Stimulated activated CD8-positive, alpha-beta memory T cell treated with anti-CD3 and anti-CD28 coated beads, Interleukin-4, amount 100 ng/mL, for 24 hours (primary cell): ENCODE measurements at places on chromosomes 4 and X.
A peak's percentile ranks its signal among the peaks of the same experiment; 100 is the strongest.

DNA sequence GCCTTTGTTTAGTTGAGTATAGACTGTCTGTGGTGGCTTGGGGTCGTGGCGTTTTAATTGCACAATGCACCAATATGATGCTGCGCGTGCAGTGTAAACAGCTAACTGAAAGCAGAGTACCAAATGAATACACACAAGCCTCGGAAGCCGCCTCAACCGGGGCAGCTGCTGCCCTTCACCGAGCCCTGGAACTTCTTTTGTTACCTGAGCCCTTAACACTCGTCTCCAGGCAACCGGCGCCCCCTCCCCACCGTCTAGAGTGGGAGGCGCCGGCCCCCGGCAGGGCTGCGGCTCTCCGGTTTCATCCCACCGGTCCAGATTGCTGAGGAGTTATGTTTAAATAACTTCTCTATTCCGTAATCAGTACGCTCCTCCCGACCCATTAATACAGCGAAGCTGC is 173.2 kb upstream of the TBL1X start:
- DNase-seq = no peak

- DNase-seq = peak; percentile 29
These were observed 5.8 kb downstream of the LAS1L start for GRCh38 chrX:65528705-65529340.

- DNase-seq = no peak
These were observed 67.0 kb downstream of the SEL1L3 start for GRCh38 chr4:25795566-25796454.

DNA sequence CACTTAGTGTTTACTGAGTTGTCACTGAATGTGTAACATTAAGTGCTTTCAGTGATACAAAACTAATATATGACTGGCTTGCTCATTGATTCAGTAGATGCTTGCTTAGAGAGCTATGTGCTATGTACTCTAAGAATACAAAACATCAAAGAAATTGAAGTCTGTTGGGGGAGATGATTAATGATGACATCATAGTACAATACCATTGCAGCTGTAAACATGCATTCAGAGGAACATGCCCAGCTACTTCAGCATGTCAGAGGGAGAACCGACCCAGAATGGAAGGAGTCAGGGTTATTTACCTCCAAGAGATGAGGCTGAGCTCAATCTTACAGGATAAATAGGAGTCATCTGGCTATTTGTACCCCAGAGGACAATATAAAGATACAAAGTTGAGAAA is 290.8 kb downstream of the TENM3 start:
- DNase-seq = no peak

DNA sequence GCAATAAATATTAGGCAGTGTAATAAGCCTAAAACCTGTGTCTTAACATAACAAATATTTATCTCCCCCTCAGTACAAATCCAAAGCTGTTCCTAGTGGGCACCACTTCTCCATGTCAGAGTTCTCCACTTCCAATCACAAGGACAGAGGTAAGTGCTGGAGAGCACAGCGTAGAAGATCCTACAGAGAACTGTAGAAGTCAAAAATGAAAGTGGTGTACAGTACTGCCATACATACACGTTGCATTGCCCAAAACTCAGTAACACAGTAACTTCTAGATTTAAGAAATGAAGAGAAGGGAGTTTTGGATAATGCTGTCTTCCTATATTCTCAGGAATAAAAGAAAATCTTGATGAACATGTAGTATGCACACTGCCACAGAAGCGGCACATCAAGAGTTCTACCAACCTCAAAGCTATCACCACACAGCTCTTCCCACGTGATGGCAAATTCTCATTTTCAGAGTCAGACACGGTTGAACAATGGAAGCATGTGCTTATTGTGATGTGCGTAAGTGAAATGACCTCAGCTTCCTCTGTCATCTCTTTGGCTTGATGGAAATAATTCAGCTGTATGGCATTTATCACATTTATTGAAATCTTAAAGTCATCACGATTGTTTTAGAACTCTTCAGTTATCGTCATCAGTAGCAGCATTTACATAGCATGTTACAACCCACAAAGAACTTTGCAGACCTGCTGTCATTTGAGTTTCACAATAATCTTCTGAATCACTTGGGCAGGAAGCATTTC is 27.1 kb upstream of the SPANXN4 start:
- no peak for DNase-seq

DNA sequence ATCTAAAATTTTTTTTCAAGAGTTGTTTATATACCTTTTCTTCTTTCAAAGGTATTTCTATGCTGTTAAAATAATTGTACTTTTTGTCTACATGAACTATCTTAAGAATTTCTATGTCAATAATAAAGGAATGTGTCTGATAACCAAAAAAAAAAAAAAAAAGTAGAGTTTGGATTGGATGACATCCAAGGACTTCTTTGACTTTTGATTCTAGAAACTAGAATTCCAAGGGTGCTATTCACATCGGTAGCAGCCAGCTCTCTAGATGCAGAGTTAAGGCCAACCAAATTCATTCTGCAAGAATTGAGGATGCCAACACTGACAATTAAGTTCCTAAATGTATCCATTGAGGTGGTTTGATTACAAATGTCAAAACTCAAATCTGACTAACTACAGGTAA is 42.0 kb upstream of the PRKG2 start:
- DNase-seq = no peak

- DNase-seq = no peak
These were observed 156.7 kb downstream of the TRIML1 start for GRCh38 chr4:188295899-188296298.

DNA sequence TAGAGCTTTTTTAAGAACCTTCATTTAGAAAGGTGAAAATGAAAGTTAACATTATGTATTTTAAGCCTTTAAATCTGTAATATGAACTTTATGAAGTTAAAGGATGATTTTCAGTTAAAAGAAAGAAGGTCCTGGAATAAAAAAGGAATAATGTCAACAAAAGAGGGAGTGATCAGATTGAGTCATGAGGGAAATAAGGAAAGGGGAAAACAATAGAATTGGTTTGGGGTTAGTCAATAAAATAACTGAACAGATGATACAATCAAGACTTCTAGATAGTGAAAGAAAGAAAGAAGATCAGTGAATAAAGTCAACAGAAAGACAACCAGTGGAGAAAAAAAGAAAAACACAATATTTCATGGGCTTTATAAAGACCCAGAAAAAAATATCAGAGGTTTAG is 291.6 kb upstream of the ARSJ start:
- DNase-seq = no peak

- DNase-seq = no peak
These were observed 371.5 kb upstream of the SLIT2 start for GRCh38 chr4:19880206-19880605.

GRCh38 chr4:183106839-183107238 is 7.8 kb downstream of the WWC2 start:
- DNase-seq = no peak

GRCh38 chrX:105618393-105619101 is 203.8 kb upstream of the NRK start:
- DNase-seq = no peak

DNA sequence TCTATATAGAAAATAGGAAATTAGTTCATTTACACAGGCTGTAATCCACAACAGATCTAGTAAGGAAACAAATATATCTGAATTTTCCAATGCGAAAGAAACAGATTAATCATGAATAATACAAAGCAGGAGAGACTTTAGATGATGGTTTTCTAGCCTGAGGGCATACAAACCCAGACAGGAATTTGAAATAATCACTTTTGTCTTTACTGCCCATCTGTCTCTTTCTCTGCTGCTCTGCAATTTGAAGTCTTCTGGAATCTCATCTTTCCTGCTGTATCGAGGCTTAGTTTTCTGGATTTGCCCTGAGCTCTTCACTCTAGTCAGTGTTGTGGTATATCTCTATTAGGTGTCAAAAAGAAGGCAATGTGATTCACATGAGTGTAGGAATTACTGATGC is 711.8 kb upstream of the FAM241A start:
- DNase-seq = no peak

- DNase-seq = no peak
These were observed 326.5 kb downstream of the ASMT start for GRCh38 chrX:1941321-1941720.

DNA sequence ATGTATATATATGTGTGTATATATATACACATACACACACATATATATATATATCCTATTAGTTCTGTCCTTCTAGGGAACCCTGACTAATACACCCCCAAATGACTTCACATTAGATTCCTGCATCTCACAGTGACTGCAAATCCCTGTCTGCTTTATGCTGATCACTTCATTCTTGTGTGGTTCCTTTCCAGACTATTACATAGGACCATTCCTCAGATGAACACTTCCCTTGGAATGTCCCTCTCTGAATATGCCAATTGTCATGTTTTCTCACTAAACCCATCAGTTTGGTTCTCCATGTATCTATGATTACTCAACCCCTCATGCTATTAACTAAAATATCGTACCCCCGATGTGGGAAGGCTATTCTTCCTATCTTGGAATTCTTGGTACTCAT is 605.2 kb upstream of the NR3C2 start:
- no peak for DNase-seq

DNA sequence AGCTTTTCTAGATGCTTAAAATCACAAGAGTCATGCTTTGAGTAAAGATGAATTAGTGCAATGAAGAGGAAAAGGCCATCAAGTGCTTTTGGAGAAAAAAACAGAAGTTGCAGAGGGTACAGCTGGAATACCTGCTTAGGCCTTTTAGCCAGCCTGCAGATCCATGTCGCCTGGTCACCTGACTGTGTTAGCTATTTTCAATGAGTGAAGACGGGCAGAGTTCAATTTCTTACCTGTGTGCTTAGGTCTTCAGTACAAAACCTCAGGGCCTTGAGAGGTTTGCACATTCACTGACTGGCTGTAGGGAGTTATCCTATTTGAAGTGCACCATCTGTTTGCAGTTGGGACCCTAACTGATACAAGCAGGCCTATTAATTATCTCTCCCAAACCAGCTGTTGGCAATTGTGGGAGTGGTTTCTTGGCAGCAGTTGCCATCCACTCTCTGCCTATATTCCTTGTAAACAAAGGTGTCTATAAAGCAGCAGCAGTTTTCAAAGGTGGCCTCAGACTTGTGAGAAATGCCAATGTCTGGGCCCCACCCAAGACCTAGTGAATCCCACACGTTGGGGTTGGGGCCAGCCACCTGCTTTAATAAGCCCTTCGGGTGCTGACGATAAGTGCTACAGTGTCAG is 16.3 kb upstream of the FAT1 start:
- no peak for DNase-seq

DNA sequence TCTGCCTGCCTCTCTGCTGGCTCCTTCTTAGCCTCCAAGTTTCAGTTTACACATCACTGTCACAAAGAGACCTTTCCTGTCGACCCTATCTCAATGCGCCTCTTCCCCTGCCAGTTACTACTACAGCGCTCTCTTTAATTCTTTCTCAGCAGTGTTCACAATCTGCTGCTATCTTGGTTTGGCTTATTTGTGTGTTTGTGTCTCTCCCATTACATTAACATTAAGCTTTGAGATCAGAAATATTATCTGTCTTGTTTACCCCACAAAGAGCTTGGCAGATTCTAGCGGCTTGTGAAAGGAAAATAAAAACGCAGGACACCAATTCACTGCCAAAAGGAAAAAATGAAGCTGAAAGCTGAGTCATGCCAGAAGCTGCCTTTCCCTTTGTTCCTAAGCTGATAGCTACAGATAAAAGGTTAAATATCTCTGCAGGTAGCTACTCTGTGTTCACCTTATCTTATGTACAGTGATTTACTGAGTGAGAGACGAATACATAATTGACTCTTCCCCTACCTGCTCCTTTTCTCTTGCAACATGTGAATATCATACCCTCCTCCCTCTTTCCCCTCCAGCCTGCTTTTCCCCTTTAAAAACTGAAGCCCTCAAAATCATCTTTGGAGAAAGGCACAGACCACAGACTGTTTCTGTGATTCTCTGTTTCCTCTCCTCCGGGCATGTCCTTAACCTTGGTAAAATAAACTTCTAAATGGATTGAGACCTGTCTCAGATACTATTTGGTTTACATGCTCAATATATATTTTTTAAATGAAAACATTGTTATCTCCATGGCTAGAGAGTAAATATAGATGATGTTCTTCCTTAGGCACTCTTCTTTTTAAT is 19.3 kb upstream of the SLC9A7 start:
- DNase-seq = no peak

DNA sequence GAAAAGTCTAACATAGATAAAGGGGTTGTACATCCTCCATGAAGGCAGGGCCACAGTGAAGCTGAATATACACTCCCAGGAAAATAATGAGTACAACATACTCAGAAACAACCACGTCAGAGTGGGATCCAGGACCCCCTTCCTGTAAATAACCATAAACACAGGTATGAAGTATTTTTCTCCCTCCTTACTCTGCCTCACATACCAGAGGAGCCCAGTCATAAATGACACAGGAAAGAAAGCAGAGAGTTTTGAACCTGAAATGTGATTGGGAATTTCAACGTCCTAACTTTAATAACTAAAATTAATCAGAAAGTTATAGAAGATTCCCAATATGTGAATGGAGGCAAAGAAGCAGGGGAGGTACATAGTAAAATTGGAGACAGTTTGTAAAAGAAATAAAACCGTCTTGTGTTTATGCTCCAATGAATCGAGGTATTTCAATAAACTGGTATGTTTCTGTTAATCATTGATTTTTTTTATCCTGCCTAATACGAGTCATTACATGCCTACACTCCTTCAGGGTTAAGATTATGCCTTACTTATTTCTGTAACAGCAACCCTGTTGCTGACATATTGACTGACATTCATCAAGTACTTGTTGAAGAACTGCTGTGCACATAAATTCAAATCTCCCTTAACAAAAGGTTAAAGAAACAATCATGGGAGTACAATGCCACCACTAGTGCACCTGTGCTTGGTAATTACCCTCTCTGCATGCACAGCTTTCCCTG is 431.3 kb downstream of the KCNIP4 start:
- DNase-seq = no peak

- peak; percentile 7 for DNase-seq
These were observed 163.6 kb downstream of the ZNF674 start for GRCh38 chrX:46381630-46382029.

DNA sequence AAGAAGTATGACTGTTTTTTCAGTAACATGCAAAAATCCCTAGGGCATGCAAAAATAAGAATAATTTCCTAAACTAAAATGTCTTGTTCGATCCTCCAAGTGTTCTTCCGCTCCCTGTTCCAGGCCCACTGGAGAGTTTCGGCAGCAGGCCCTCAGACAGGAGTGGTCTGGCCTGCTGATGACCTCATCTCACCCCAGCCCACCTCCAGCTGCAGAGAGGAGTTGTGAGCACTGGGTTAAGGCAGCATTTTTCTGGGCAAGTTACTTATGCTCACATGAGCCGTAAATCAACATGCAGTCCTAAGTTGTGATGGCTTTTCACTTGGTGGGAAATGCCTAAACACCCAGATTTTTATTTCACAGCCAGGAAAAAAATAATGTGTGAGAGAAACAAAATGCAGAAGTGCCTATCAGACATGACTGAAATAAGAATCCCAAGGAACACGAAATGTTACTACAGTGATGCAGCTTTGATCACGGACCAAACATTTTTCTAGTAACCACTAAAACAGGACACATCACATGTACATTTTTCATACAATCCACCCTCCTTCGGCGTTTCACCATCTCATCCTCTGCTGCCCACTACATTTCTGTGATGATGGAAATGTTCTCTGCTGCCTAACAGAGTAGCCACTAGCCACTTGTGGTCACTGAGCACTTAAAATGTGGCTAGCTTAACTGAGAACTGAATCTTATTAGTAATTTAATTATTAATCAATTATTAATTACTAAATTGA is 153.3 kb upstream of the TBL1X start:
- DNase-seq = no peak

- no peak for DNase-seq
These were observed 142.1 kb upstream of the PABPC4L start for GRCh38 chr4:134343656-134344055.
